Cerebellar cortex (tissue), 1 donor: ENCODE measurements at places on chromosomes 5 and 9.

DNA sequence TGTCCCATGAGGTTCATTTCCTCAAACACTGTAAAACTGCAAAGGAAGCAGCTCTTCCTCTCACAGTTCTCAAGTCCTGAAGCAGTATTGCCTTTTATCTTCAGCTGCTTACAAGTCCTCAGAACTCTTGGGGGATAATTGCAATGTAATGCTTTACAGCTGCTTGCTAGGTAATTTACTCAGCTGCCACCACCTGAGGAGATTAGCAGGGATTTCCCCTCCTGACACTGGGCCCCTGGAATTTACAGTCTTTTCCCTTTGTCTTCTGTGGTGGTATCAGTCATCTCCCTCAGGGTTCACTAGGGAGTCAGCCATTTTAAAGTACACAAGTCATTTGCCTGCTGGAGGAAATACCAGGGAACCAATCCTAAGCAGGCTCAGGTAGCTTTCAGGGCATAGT, 754.3 kb upstream of the GRAMD2B start:
- DNase-seq: peak; percentile 11

- DNase-seq: peak; percentile 14
Observed at GRCh38 chr5:35369965-35370790, 139.9 kb upstream of the PRLR start.

GRCh38 chr5:179270581-179271427, 74.5 kb downstream of the ADAMTS2 start:
- no peak for DNase-seq

GRCh38 chr9:91714020-91714806, 235.8 kb downstream of the ROR2 start:
- DNase-seq: peak; percentile 15

- no peak for DNase-seq
Observed at GRCh38 chr9:30972654-30973053, 1411.8 kb upstream of the ACO1 start.

GRCh38 chr9:36900856-36901220, 133.2 kb downstream of the PAX5 start:
- no peak for DNase-seq

DNA sequence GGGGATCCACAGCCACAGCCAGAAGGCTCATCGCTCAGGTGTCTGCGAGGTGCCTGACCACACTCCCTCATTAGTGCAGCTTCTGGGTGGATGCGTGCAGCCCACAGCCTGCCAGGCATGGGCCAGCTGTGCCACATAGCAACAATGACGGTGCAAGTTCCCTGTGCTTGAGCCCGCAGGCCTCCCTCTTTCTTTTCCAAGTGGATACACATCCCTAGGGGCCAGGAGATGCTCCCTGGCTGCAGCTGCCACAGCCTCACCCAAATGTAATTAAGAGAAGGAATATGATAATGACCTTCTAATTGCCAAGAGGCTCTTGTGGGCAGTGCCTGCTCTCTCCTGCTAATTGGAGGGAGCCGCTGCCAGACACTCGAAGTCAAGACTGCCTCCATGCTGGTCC, 116.0 kb upstream of the PPP1R26 start:
- no peak for DNase-seq

GRCh38 chr9:129868872-129869486, 33.7 kb downstream of the USP20 start:
- no peak for DNase-seq

GRCh38 chr5:108276187-108277050, 105.5 kb downstream of the FBXL17 start:
- no peak for DNase-seq

DNA sequence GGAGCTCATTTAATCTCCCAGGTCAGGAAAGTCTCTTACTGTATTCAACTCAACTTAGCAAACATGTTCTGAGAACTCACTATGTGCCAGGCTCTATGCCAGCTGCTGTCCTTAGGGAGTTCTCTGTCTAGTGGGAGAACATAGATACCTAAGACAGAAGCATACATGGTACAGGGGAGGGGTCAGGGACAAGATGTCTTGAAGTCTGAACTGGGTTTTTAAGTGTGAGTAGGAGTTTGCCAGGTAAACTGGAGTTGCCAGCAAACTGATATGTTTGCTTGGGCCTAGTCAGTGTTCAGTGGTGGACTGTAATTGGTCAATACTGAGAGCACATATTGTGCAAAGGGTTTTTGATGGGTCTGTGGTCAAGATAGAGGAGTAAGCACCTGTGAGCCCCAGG, 18.3 kb upstream of the GLE1 start:
- DNase-seq: no peak
